ENCODE measurements at places on chromosomes 2 and 18.

DNA sequence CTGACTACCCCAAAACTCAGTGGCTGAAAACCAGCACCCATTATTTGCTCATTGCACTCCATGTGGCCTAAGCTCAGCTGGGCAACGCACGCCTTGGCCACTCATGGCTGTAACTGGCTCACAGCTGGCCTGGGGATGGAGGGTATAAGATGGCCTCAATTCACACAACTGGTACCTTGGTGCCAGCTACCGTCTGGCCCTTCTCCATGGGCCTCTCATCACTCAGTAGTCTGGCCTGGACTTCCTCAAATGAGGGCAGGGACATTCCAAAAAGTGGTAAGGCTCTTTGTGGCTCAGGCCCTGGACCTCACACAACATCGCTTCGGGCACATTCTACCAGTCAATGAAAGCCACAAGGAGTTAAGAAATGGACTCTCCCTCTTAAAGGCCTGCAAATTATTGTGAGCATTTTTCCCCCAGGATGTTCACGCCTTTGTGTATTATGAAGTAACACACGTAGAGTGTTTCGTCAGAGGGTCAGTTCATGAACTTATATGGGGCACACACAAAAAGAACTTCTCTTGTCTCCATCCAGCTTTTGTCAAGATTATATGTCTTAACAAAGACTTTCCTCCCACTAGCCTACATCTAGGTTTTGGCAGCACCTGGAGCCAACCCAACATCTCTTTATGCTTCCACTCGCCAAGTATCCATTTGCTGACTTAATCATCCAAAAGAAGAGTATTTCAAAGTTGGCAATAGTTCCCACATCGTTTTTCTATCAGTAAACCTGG lies 145.2 kb downstream of the CCBE1 start:
- DNase-seq: no peak

DNA sequence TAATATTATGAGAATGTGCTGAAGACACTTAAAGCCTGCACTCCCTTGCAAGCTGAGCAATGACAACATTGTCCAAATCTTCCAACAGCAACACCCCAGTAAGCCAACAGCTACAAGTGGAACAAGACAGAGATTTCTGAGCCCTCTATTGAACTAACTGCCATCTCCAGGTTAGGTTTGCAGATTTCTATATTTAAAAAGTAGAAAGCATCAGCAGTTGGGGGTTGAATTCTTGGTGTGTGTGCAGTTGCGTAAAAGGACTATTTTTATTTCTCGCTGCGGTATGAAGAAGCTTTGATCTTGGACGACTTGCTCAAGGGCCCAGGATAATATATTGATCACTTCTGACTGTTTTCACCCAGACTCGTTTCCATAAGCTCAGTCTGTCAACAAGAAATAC lies 106.2 kb upstream of the ZFP36L2 start:
- DNase-seq: no peak

DNA sequence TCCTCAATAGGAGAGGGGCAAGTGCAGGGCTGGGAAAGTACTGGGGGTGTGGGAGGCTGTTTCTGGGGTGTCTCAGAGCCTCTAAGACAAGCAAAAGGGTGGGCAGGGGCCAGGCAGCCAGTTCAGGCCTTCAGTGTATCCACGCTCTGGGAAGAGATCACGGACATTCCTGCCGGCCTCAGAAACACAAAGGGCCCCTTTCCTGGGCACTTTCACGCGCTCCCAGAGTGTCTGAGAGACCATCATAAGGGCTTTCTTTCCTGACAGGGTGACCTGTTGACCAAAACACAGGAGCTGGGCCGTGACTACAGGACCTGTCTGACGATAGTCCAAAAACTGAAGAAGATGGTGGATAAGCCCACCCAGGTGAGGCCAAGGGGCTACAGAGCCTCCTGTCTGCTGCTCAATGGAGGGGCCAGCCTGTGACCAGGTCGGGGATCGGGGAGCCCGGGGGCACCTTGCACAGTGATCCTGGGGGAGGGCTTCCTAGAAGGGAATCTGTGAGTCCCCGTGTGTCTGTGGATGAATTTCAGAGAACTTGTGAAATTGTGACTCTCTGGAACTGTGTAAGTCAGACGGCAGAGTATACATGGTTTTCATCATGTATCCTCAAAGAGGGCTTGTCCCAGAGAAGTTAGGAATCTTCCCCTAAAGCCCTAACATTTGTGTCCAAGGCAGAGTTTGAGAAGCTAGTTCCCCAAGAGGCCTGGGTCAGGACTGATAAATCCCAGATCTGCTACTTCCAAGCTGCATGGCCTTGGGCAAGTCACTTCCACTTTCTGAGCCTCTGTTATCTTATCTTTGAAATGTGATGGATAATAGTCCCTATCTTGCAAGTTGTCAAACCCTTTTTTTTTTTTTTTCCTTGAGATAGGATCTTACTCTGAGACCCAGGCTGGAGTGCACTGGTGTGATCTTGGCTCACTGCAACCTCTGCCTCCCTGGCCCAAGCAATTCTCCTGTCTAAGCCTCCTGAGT lies 1.8 kb downstream of the GNLY start:
- DNase-seq: no peak

- DNase-seq: no peak
Measured at GRCh38 chr18:46419391-46420141, 237.5 kb downstream of the LOXHD1 start.

- DNase-seq: no peak
Measured at GRCh38 chr2:98156304-98156703, 69.3 kb downstream of the VWA3B start.

- no peak for DNase-seq
Measured at GRCh38 chr2:162125138-162125537, 26.9 kb downstream of the GCG start.

GRCh38 chr2:120766470-120767351 lies 31.0 kb downstream of the GLI2 start:
- DNase-seq: no peak

GRCh38 chr2:30761226-30761625 lies 46.0 kb downstream of the CAPN13 start:
- DNase-seq: no peak

DNA sequence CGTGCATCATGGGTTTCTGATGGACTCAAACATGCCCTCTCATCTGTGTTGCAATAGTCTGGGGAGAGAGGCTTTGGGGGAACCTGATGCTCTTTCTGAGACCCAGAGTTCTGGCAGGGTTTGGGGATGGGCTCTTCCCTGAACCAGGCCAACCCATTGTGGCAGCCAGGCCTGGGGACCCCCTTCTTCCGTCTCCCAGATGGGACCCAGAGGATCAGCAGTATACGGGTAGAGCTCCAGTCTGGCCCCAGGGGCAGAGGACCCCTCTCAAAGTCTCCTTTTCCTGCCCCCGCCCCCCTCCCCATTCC lies 333.7 kb downstream of the DYSF start:
- no peak for DNase-seq

DNA sequence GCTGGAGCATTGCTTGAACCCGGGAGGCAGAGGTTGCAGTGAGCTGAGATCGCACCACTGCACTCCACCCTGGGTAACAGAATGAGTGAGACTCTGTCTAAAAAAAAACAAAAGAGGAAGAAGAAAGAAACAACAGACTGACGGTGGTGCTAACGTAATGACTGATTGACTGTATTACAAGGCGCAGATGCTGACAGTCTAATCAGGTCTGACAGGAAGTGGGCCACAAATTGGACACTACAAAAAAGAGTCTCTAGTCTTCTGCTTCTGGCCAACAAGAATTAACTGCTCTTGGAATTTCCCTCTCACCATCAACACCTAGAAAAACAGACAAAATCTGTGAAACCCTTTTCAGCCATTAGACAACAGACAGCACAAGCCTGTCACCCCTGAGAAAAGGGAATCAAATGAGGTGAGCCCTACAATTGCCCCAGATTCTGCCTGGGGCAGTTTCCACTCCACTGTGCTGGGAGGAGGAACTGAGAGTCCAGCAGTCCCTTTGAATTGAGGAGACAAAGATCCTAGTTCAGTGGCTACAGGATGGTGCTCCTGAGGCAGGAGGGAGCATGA lies 43.3 kb downstream of the SNED1 start:
- no peak for DNase-seq

GRCh38 chr2:223576873-223577272 lies 25.3 kb downstream of the SCG2 start:
- no peak for DNase-seq

- no peak for DNase-seq
Measured at GRCh38 chr2:73961823-73962615, 22.7 kb upstream of the TET3 start.

DNA sequence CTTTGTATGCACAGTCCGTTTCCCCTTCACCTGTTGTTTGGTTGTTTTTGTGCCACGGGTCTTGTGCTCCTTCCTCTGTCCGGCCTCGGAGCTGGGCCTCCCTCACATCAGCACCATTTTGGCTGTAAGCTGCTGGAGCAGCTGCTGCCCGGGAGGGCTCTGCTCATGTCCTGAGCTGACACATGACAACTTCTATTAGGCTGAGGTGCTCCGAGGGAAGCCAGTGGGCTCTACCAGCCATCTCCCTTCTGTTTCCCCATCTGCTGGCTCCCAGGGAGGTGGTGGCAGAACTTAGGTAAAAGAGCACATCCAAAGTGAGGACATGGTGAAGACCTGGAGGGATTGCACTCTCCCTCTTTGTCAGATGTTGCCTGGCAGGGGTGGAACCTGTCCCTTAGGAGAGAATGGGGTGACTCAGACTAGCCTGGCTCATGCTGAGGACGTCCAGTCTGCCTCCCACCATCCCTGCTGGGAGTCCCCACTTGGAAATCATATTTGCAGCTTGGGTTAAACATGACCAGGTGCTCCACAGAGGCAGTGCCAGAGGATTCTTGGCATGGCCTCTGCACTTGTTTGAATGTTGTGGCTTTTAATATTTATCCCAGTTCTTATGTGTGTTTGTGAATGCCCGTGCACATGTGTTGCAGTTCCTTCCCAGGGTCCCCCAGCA lies 49.8 kb upstream of the TNP1 start:
- DNase-seq: no peak

DNA sequence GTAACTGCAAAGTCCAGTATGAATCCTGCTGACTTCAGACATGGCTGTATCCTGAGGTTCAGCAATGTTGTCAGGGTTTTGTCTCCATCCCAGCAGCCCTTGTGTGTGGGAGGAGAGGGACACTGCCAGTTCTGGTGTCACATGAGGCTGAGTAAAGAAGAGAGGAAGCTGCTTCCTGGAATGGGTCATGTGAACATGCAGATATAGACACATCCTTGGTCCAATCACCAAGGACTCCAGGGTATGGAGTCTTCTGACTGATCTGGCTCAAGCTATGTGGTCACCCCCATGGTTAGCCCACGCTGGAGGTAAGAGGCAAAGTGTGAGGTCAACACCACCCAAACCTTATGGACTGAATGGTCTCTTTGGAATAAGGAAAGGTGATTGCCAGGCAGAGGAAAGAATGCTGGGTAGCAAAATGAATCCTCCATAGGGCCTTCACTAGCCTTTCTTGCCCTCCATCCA lies 134.4 kb upstream of the SLC1A4 start:
- DNase-seq: no peak

GRCh38 chr2:27249891-27250651 lies 12.8 kb downstream of the SLC30A3 start:
- no peak for DNase-seq

DNA sequence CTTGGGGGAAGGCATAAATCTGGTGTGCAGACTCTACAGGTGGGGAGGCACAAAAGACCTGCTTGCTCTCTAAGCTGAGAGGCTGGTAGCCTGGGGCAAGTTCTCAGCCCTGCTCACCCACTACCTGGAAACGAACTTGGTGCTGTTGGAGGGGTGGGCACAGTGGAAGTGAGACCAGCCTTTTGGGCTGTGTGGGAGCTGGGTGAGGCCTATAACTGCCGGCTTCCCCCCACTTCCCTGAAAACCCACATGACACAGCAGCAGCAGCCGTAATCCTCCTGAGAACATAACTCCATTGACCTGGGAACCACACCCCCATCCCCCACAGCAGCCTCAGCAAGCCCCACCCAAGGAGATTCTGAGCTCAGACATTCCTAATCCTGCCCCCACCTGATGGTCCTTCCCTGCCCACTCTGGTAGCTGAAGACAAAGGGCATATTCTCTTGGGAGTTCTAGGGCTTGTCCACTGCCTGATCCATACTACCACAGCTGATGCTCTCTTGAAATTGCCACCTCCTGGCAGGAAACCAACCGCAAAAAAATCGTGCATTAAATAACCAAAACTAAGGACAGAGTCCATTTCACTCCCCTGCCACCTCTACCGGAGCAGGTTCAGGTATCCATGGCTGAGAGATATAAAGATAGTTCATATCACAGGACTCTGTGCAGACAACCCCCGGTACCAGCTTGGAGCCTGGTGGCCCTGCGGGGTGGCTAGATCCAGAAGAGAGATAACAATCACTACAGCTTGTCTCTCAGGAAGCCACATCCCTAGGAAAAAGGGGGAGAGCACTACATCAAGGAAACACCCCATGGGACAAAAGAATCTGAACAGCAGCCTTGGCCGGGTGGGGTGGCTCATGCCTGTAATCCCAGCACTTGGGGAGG lies 178.1 kb downstream of the NDUFA10 start:
- DNase-seq: no peak

- no peak for DNase-seq
Measured at GRCh38 chr2:232885264-232885961, 15.3 kb downstream of the SNORC start.

GRCh38 chr2:56184500-56185011 lies 766 bp downstream of the CCDC85A start:
- no peak for DNase-seq

- DNase-seq: no peak
Measured at GRCh38 chr2:109439986-109440385, 173.8 kb downstream of the SEPTIN10 start.

- DNase-seq: no peak
Measured at GRCh38 chr2:1891147-1891546, 146.8 kb upstream of the PXDN start.

- DNase-seq: no peak
Measured at GRCh38 chr2:206368484-206368883, 74.8 kb upstream of the ADAM23 start.

- DNase-seq: no peak
Measured at GRCh38 chr2:120904830-120905234, 169.2 kb downstream of the GLI2 start.

DNA sequence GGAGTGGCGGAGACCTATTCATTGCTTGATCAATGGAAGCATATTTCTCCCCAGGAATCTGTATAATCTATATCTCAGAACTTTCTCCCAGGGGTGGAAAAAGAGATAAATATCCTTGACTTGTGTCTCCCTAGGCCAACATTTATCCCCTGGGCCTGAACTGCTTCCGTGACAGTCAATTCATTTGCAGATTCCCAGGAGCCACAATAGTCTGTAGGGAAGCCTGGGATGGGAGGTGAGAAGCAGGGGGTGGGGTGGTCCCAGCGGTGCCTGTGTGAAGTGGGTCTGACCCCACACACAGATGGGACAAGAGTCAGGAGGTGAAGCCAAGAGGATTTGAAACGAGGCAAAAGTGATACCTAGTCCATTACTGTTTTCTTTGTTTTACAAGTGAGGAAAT lies 166.8 kb downstream of the DPP10 start:
- no peak for DNase-seq
